ENCODE measurements at places on chromosomes 2 and 18.

- no peak for DNase-seq
Measured at GRCh38 chr2:127165539-127165935, 54.6 kb downstream of the CYP27C1 start.

DNA sequence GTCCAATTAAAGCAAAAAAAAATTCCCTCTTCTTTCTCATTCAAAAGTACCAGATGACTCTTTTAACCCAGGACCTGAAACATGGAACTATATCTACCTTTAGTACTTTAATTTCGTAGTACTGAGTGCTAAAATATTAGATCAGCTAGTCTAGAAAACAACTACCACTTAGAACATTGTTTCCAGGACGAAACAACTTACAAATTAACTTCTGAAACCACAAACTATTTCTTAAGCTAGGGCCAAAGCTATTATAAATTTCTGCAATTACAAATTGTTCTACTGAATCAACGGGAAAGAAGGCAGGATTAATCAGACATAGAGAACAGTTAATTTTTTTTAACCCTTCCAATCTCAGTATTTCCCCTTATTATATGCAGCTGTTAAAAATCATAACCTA, 39.9 kb downstream of the DARS1 start:
- DNase-seq: no peak

DNA sequence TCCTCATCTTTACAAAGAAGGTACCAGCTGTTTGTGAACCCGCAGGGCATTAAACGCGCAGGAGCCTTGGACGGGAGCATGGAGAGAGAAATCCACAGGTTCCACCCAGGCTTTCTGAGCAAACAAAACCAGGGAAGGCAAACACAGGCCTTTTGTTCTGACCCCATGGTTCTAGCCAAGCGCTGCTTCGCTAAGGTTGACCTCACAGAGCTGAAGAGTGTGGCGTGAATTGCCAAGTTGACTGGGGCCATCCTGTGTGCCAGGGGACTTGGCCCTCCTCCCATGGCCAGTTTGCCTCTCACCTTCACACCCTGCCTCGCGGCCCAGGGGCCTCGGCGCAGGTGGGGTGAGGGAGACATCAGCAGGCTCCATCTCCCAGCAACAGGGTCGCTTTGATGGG, 74.1 kb downstream of the VAPA start:
- peak; percentile 100 for DNase-seq

GRCh38 chr2:166803373-166804000, 84.8 kb upstream of the XIRP2 start:
- peak; percentile 67 for DNase-seq

- no peak for DNase-seq
Measured at GRCh38 chr2:218435003-218435982, 16.4 kb downstream of the VIL1 start.

DNA sequence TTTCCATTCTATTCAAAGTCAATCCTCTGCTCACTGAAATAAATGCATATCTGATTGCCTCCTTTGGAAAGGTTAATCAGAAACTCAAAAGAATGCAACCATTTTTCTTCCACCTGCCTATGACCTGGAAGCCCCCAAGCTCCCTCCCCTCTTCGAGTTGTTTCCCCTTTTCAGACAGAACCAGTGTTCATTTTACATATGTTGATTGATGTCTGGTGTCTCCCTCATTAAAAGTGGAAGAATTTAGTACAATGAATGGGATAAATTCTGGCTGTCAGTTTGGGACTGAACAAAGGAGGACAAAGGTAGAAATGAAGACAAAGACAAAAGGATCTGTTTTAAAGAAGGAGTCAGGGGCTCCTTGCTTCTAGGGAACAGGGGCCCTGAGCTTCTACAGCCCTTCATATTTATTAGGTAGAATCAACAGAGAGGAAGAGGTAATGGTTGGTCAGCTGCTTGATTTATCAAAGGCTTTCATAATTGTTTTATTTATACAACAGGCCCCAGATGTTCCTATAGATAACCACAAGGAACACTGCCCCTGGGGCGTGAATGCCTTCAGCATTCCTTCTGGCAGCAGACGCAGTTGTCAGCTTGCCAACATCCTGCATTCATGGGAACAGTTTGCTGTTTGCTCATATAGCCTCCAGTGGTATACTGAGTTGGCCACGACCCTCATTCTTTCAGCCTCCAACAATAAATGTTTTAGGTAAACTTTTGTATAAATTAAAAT, 949.8 kb upstream of the LRATD1 start:
- peak; percentile 51 for DNase-seq

GRCh38 chr2:120366698-120367097, 20.8 kb downstream of the INHBB start:
- no peak for DNase-seq

DNA sequence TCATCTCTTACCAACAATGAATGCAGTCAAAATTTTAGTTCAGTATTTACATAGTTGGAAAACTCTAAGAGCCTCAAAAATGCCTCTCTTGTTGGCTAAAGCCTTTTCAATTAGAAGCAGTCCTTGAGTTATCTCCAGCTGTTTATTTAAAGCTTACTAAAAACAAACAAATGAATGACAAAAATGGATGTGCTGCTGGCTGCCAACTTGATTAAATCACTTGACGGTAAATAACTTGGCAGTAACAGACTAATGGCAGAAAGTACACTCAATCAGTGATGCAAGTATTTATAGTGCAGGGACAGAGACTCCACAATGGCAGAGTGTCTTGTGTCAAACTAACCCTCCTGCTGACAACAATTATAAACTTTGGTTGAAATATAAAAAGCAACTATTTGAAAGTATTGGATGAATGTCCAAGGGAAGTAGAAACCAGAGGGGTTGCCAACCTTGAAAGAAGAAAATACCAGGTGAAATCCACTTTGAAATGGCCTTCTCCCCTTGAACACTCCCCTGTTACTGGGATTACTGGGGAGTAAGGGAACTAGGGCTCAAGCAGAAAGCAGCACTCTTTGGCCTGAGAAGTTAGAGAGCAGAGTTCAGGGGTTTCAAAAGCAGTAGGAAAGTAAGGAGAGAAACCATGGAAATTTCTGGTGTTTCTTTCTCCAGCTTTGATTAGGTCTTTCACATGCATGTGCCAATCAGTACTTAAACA, 245.2 kb upstream of the SPHKAP start:
- DNase-seq: no peak

DNA sequence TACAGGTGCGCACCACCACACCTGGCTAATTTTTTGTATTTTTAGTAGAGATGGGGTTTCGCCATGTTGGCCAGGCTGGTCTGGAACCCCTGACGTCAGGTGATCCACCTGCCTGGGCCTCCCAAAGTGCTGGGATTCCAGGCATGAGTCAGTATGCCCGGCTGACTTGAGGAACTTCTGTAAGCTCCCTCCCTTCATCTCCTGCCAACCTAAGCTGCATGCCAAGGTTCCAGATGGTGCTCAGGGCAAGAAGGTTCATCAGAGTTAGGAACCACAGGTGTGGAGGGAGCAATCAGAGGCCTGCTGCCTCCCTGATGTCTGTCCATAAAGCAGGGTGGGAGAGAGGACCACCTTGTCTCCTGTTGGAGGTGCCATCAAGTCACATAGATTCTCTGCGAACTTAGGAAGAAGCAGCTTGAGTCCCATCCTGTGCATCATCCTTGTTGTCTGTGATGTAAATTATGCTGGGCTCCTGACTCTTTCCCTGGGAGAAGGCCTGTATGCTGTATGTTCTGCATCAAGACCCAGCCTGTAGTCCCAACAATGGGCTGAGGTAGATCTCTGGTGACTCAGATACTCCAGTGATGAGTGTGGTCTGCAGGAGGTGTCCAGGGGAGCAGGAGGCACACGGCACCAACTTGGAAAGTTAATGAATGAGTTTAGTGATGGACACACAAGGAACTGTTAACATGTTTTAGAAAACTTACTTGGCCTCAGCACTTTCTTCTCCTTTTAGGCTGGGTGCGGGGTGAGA, 53.1 kb downstream of the TMEM17 start:
- DNase-seq: no peak

GRCh38 chr2:232417489-232417888, 10.8 kb downstream of the ALPG start:
- DNase-seq: no peak

DNA sequence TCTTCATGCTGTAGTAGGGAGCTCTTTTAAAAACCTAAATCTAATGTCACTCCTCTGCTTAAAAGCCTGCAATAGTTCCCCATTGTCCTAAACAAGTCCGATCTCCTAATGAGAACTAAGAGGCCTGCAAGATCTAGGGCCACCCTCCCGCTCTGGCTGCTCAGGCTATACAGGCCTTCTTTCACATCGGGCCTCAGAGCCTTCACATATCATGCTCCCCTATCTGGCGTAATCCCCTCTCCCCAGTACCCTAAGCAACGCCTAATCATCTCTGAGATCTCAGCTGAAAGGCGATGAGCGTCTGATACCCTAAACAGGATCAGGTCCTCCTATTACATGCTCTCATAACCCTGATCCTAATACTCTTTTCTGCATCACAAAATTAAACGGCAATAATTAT, 1.9 kb downstream of the MAP4K3 start:
- DNase-seq: peak; percentile 31

GRCh38 chr2:7020468-7020867, 103.3 kb downstream of the RNF144A start:
- DNase-seq: peak; percentile 8

DNA sequence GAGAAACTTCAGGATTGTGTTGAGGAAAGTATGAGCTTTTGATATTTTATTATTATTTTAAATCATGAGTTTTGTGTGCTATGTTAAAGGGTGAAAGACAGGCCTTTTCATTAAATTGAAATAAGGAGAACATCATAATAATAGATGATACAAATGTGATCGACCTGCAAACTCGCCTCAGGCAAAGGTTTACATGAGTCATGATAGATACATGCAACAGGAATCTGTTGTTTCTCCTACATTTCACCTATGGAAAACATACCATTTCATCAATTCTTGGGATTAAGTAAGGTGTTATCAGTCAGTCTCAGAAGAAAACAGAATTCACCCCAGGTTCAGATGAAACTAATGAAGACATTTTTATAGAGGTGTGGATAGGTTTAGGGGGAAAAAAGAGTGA, 1992.5 kb upstream of the PIK3C3 start:
- DNase-seq: no peak

- DNase-seq: no peak
Measured at GRCh38 chr2:7619203-7619970, 702.2 kb downstream of the RNF144A start.

- no peak for DNase-seq
Measured at GRCh38 chr2:31440764-31441163, 26.2 kb upstream of the XDH start.

- no peak for DNase-seq
Measured at GRCh38 chr2:60091894-60092293, 461.6 kb downstream of the BCL11A start.

- no peak for DNase-seq
Measured at GRCh38 chr2:41912776-41913175, 135.0 kb upstream of the PKDCC start.

GRCh38 chr2:128442053-128442751, 123.5 kb upstream of the HS6ST1 start:
- DNase-seq: peak; percentile 5

- DNase-seq: no peak
Measured at GRCh38 chr2:95315801-95316411, 18.8 kb downstream of the KCNIP3 start.

DNA sequence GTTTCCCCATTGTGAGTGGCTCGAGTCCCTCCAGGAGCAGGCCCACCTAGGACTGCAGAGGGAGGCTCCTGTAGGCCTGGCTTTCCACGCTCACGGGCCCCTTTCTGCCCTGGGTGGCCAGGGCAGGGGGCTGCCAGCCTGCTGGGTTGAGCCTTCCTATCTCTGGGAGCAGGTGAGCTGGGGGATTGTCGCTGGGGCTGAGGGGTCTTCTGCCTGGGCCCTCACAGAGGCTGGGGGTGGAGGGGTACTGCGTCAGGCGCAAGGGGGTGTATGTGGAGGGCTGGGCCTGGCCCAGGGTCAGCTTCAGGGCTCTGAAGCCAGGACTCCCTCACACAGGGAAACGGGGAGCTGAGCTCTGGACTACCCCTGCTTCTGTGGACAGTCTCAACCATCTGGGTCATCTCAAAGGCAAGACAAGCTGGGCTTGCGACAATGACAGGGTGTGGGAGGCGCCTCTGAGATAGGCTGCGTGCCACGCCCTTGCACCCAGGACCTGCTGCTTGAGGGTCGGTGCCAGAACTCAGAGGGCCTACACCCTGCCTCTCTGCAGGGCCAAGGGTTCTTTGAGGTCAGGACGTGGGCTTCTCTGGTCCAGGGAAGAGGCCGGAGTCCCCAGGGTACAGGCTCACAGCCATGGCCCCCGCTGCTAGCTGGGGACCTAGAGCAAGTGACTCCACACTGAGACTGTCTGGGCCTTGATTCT, 206.1 kb downstream of the TWIST2 start:
- DNase-seq: no peak

GRCh38 chr18:79640064-79640672, 39.4 kb upstream of the CTDP1 start:
- no peak for DNase-seq

DNA sequence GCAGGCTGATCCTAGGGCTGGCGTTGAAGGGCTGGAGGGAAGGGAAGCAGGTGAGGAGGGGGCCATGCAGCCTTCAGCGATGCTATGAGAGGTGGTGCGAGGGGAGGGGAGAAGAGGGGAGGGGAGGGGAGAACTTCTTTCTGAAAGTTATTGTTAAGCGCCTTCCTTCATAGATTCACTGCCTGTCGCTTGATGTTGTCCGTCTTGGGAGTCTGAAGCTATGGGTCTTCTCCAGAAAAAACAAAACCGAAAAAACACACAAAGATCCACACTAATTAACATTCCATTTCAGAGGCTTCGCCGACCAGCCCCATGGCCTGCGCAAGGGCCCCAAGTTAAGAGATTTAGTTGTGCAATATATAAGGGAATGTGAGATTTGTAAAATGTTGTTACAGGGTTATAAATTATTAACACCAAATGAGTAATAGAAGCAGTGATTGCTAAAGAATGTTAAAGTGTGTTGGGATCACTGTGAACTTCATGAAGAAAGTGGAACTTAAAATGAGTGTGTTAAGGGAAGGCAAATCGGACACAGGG, 758 bp downstream of the CFAP221 start:
- DNase-seq: no peak

DNA sequence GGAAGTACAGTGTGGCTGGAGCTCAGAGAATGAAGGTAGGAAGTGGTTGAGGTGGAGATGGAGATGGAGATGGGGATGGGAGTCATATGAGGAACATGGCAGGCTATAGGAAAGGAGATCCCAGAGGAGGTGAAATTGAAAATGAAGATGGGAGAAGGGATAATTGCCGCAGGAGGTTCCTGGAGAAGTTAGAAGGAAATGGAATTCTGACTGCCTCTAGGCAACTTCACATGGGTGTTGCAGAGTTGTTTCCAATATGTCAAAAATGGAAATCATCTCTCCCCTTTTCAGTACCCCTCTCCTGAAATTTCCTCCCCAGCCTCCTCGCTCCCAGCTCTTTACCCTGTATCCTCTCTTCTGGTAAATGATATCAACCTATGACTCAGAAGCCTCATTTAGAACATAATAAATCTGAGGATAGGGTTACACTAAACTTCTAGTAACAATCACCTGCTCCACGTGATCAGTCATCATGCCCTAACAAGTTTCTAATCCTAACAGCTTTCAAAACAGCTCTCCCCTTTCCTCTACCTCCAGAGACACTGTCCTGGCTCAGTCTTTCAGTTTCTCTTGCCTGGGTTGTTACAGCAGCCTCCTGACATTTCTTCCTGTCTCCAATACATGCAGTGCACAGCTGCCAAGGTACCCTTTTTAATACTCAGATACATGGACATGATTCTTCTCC, 201.9 kb upstream of the RBMS1 start:
- DNase-seq: peak; percentile 1

Measured in NCI-H69 (cell line).